ENCODE measurements at places on chromosomes 1 and 21. TPM values are rescaled to one million over a fixed set of nuclear protein-coding genes. Genes with fewer than 3 reads are reported as not detected.
A peak's percentile ranks its signal among the peaks of the same experiment; 100 is the strongest.

GRCh38 chr1:66305927-66306326 lies 228.0 kb upstream of the SGIP1 start:
- DNase-seq: no peak

DNA sequence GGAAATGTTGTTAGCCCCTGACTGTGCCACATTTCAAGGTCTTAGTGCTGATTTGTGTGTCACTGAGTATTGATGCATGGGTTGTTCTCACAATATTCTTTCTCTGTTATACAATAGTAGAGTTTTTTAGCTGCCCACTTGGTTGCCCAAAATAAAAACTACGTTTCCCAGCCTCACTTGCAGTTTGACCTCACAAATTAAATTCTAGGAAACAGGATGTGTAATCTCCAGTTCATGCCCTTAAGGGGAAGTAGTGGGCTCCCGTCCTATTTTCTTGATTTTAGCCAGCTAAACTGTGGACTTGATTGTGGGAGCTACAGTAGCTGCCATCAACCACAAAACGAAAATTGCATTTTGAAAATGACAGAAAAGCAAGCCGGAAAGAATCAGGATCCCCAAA lies 27.3 kb upstream of the LAMC1 start:
- no peak for DNase-seq

GRCh38 chr21:41379901-41380300 lies 18.1 kb downstream of the MX2 start:
- no peak for DNase-seq

- no peak for DNase-seq
These were observed 132.3 kb upstream of the BMP8A start for GRCh38 chr1:39359028-39359570.

DNA sequence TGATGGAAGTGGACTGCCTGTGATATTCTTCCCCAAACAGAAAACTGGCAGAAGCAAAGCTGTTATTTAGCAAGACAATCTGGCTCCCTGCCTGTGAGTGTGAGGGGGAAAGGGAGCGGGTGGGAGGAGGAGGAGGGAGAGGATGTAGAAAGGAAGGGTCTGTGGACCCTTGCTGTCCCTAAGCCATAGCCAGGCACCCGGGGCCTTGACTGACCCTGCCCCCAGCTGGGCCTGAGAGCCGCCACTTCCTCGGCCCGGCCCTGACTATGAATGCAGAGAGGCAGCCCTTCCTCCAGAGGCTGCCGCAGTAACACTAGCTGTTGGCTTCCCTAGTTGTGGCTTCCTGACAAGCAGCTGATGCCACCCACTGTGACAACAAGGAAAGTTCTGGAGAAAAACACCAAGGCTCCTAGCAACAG lies 13.9 kb downstream of the PLA2G2F start:
- no peak for DNase-seq

The PHLDA3 gene
- 18.7 TPM for total RNA-seq

GRCh38 chr1:48738356-48738755 lies 38.3 kb downstream of the BEND5 start:
- no peak for DNase-seq

The EIF2D gene
- total RNA-seq: 45.1 TPM

The C4BPB gene
- total RNA-seq: 1.7 TPM

The OR6K6 gene
- total RNA-seq: not detected

- DNase-seq: no peak
These were observed 23.1 kb downstream of the UBE2G2 start for GRCh38 chr21:44778499-44778911.

The FH gene
- total RNA-seq: 75.9 TPM

GRCh38 chr1:24486331-24487065 lies 16.1 kb upstream of the RCAN3 start:
- DNase-seq: peak; percentile 76

The TSPAN1 gene
- not detected for total RNA-seq

The SYT11 gene
- 12.2 TPM for total RNA-seq

DNA sequence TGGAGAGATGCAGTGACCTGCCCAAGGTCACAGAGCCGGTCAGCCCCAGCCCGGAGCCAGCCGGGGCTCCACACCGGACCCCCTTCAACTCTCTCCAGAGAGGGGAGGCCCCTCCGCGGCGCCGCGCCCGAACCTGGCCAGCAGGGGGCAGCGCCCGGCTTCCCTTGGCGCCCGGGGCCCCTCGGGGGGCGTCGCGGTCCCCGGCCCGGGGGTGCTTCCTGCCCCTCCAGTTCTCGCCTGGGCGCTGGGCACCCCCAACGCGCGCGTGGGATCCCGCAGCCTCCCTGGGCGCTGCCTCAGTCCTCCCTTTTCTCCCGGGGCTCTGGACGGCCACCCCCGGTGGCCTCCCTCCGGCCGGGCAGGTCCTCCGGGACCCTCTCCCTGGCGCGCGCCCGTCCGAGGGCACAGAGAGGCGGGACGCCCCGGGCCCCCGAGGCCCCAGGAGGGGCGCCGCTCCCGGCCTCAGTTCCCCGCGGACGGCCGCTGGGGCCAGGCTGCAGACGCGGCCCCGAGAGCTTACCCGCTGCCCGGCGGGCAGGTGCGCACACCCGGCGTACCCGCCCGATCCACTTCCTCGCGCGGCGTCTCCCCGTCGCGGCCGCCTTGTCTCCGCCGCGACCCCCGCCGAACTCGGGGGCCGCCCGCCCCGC lies 406 bp downstream of the HTR1D start:
- DNase-seq: peak; percentile 40

- DNase-seq: peak; percentile 28
These were observed 93.5 kb downstream of the TTLL7 start for GRCh38 chr1:83905315-83905907.

DNA sequence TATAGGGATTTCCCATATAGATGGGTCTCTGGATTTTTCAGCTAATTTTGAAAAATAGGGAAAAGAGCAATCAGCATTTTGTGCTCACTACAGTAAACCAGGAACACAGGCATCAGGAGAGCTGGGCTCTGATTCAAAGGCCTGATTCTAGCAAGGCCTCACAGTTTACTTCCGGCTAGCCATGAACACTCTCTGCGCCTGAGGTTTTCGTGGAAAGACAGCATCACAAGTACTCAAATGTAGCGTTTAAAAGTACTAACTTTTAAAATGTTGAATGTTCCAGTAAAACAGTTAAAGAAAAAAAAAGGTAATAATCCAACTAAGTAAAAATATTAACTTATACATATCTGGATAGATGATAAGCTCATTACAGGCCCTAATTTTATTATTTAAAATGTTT lies 120.6 kb downstream of the SLC45A1 start:
- DNase-seq: no peak

- peak; percentile 47 for DNase-seq
These were observed 15.7 kb upstream of the LUZP1 start for GRCh38 chr1:23184212-23184934.

DNA sequence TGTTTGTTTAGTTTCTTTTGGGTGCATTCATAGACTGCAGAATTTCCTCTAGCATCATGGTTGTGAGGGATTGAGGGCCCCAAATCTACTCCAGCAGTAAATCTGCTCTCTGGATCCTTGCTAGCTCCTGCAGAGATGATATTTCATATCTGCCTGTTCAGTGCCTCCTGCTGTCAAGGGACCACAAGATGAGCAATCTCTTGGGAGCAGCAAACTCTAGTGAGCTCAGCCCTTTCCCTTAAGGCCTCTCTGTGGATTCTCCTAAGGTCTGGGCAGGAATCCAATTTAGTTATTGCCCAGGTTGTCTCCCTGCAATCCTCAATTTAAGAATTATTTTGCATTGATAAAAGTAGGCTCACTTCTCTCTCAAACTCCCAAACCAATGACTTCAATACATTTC lies 76.9 kb downstream of the RGS18 start:
- no peak for DNase-seq

The TTC34 gene
- 0.86 TPM for total RNA-seq

The IFI44 gene
- 165 TPM for total RNA-seq

DNA sequence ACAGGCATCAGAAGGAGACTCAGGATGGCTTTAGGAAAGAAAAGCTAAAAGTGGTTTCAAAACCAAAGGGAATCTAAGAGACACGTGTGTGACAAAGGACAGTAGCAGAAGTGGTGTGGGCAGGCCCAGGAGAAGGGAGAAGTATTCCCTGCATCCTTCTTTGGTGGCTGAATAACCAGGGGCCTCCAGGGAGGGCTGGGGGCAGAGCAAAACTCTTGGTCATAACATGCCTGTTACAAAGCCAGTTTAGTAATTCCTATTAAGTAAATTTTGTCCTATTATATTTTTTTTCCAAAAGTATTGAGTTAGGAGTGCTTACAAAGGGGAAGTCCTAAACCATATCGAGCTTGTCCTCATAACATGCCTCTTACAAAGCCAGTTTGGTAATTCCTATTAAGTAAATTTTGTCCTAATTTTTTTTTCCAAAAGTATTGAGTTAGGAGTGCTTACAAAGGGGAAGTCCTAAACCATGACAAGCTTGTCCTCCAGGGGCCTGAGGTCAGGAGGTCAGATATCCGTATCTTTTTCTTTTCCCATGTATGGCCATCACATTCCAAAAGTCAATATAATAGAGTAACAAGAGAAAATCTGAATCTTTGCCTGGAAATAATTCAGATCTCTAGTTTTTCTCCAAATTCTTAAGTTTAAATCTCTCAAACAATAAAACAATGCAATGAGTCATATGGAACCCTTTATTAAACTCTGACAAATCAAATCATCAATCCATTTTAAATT lies 509.2 kb downstream of the LTN1 start:
- no peak for DNase-seq

The GIPC2 gene
- total RNA-seq: 0.37 TPM

DNA sequence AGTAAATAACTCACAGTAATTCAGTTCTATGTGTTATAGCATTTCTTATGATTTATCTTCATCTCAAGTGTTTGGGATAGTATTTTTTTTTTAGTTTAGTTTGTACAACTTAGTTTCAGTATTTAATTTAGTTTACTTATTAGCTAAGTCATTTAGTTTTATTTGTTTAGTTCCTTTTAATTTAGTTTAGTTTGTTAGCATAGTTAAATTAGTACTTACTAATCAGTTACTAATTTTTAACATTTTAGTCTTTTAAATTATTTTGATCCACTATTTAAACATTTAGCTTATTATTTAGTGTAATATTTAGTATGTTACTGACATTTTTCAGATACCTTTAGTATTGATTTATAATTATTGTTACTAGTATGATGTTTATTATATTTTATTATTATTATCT lies 85.2 kb upstream of the SIPA1L2 start:
- no peak for DNase-seq

The BTBD8 gene
- 1.6 TPM for total RNA-seq

The SHISA4 gene
- total RNA-seq: not detected

DNA sequence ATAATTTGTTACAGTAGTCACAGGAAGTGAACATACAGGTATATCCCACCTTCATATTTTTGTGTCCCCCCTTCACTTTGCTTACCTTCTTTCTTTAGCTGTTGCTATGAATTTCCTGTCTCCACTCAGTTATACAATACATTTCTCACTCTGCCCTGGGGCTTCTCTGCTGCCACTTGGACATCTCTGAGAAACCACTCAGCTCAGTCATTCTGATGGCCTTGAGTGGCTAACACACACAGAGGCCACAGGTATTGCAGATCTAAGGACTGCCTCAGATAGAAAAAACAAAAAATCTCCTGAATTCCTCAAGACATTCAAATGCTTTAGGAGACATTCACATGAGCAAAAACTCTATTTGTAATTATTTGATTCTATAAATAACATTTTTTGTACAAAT lies 87.7 kb downstream of the OLFM3 start:
- no peak for DNase-seq

DNA sequence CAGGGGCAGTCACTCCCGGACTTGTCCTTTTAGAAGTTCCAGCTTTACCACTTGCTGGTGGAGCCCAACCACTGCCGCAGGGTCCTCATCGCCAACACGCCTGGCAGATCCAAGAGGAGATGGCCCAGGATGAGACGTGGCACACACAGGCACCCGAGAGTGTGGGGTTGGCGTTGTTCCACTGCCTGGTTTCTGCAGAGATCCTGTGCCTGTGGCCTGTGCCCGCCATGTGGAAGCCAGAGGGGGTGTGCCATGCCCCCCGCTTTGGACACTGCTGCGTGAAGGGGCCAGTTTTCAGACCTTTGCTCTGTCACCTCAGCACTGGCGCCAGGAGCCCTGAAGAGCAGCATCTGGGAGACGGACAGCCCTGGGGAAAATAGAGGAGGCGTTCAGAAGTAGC lies 10.8 kb downstream of the CD46 start:
- DNase-seq: no peak

The LHX4 gene
- not detected for total RNA-seq

DNA sequence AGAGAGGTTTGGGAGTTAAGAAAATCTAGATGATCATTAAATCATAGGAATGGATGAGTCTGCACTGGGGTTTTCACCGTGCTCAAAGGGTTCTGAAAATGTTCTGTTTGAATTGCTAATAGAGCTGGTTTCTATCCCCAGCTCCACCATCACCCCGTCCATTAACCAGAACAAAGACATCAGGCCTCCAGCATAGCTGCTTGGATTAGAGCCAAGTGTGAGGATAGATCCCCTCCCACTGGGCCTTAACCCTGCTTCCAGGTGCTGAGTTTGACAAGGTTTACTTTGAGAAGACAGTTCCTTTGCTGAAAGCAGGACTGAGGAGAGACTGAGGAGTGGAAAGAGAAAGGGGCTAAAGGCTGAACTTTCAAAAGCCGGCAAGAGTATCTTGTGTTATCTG lies 48.3 kb downstream of the MPZL1 start:
- DNase-seq: no peak

DNA sequence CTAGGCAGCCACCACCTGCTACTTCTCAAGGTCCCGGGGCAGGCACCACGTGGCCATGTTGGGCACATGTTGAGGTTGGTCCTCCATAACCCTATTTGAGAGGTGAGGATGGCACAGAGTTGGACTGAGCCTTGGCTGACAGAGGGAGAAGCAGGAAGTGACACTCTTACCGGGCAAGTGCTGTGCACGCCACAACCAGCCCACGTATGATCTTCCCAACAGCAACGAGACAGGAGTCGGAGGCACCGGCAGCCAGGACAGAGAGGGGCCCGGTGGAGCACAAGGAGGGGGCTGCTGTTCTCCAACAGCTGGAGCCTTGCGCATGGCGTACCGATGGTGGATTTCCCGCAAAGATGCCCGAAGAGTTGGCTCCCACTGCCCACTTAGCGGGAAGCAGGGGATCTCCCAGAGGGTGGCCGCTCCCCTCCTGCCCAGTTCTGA lies 3.4 kb downstream of the CLEC20A start:
- no peak for DNase-seq

The PEX19 gene
- 42.7 TPM for total RNA-seq

The MPZ gene
- 2.8 TPM for total RNA-seq
